ENCODE measurements at places on chromosomes 3 and 15. TPM values are rescaled to one million over a fixed set of nuclear protein-coding genes. Genes with fewer than 3 reads are reported as not detected.

DNA sequence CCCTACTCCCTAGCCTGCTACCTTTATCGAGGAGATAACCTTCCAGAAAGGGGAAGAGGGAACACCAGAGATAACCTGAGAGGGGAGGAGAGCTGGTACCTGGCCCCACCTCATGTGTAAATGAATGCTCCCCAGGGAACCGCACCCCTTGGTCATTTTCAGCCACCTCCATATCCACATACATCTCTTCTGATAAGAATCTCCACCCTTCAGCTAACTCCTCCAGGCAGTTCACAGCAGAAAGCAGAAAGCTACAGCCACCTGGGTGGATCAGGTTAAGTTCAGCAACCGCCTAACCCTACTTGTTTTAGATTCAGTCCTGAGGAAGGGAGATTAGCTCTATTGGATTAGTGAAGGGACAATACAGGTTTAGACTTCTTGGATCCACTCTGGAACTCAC lies 38.0 kb upstream of the TIMP4 start:
- no peaks in the 10 kb centered on the region for H3K4me1 ChIP-seq
- H3K27ac ChIP-seq = no peak overlapping the region
- H3K27me3 ChIP-seq = no peaks in the 10 kb centered on the region
- DNase-seq = no peak
- H3K4me3 ChIP-seq = no peak overlapping the region
- H3K36me3 ChIP-seq = no peaks in the 10 kb centered on the region

- no peaks in the 10 kb centered on the region for H3K4me1 ChIP-seq
- no peaks in the 10 kb centered on the region for H3K36me3 ChIP-seq
- H3K27me3 ChIP-seq = no peaks in the 10 kb centered on the region
Measured at GRCh38 chr15:63112871-63113270, 8.8 kb upstream of the LACTB start.

DNA sequence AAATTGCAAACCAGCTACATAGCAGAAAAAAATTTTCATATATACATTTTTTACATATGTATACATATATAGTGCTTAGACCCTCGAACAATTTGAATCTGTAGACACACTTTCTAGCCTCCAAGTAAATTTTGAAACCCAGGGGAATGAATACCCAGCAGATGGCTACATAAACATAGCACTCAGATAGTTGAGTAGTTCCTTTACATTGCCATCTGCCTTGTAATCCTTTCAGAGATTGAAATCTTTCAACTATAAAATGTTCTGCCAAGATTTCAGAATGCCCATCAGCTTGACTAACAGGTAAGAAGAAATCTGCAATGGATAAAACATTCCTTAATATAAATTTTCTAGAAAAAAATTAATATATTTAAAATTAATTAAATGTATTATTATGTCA lies 1333.5 kb upstream of the CADM2 start:
- H3K4me3 ChIP-seq = no peak overlapping the region
- no peak overlapping the region for H3K27ac ChIP-seq
- no peak for DNase-seq

DNA sequence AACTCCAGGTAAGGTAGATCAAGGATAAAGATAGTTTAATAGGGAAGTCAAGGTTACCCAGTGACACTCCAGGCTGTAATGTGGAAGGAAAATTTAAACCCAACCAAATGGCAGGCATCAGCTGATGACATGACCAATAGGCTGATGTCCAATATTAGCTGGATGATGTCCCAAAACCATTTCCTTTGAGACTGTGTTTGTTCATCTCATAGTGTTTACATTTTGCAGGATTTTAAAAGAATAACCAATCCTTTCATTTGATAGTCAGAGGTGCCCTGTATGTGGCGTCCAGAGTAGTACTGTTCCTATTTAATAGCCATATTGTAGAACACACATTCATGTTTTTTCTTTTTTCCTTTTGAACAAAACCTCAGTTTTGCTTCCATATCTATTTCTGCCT lies 23.3 kb upstream of the TMEM158 start:
- DNase-seq = no peak
- no peaks in the 10 kb centered on the region for H3K27me3 ChIP-seq
- no peak overlapping the region for H3K4me3 ChIP-seq
- H3K4me1 ChIP-seq = no peaks in the 10 kb centered on the region
- no peak overlapping the region for H3K27ac ChIP-seq

GRCh38 chr3:190072856-190073255 lies 47.8 kb downstream of the P3H2 start:
- H3K4me3 ChIP-seq = no peak overlapping the region
- H3K27ac ChIP-seq = no peak overlapping the region
- no peak for DNase-seq
- H3K36me3 ChIP-seq = no peaks in the 10 kb centered on the region
- no peaks in the 10 kb centered on the region for H3K27me3 ChIP-seq
- no peaks in the 10 kb centered on the region for H3K4me1 ChIP-seq

- no peaks in the 10 kb centered on the region for H3K4me1 ChIP-seq
- no peaks in the 10 kb centered on the region for H3K36me3 ChIP-seq
- no peak overlapping the region for H3K27ac ChIP-seq
- H3K4me3 ChIP-seq = no peak overlapping the region
Measured at GRCh38 chr3:59609657-59610348, 560.0 kb upstream of the CFAP20DC start.

DNA sequence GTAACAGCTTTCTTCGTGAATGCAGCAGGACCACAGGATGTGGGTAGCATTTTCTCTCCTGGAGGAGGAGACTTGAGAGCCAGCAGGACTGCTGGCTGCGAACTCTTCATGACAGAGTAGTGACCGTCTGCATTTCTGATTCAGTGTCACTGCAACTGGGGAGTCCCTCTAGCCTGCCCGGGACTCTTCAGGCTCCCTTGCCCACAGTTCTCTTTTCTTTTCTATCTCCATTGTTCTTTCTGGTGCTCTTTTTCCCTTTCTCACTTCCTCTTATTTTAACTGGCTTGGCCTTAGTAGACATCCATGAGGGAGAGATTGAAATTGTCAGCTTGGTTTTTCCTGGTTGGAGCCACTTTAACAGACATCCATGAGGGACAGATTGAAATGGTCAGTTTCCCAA lies 49.9 kb upstream of the P2RY1 start:
- no peak for DNase-seq
- H3K4me1 ChIP-seq = no peaks in the 10 kb centered on the region
- no peak overlapping the region for H3K27ac ChIP-seq
- no peak overlapping the region for H3K4me3 ChIP-seq

DNA sequence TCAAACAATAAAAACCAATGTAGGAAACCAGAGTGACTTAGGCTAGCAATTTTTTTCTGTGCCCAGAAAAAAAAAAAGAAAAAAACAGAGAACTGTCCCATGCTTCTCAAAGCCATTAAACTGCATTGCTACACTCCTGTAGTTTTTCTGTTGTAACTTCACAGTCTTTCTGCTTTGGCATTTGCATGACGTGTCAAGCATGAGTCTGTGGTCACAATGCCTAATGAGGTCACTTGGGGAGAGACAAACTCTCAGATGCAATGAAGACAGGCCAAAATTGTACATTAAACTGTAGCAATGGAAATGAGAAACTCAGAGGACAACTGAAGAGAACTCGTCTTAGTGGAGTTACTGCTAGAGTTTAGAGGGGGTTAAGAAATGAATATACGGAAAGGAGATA lies 30.8 kb downstream of the CCDC80 start:
- no peaks in the 10 kb centered on the region for H3K27me3 ChIP-seq
- no peaks in the 10 kb centered on the region for H3K36me3 ChIP-seq
- H3K4me3 ChIP-seq = no peak overlapping the region
- DNase-seq = no peak
- no peaks in the 10 kb centered on the region for H3K4me1 ChIP-seq
- no peak overlapping the region for H3K27ac ChIP-seq

GRCh38 chr3:133991209-133991608 lies 38.5 kb downstream of the SLCO2A1 start:
- no peaks in the 10 kb centered on the region for H3K4me1 ChIP-seq
- no peak for DNase-seq
- no peaks in the 10 kb centered on the region for H3K27me3 ChIP-seq
- H3K4me3 ChIP-seq = no peak overlapping the region

DNA sequence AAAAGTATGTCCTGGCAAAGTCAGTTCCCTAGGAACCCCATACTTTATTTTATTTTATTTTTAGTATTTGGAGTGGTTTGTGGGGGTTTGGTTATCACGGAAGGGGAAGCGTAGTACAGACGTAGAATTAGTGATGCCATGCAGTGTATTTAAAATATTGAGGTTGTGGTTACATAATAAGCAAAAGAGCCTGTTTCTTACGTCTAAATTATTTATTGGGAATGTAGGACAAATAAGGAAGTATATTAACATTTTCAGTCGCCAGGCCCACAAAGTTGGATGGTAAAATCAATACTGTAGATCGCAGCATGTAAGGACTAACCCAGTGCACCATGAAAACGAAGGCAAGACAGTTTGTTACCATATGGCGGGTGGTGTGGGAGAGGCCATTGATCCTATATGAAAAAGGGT lies 558 bp downstream of the DTWD1 start:
- H3K27ac ChIP-seq = peak overlapping the region; percentile 88
- peak overlapping the region; percentile 78 for H3K4me3 ChIP-seq
- peaks cover 17% of the 10 kb centered on the region for H3K4me1 ChIP-seq
- H3K27me3 ChIP-seq = no peaks in the 10 kb centered on the region

DNA sequence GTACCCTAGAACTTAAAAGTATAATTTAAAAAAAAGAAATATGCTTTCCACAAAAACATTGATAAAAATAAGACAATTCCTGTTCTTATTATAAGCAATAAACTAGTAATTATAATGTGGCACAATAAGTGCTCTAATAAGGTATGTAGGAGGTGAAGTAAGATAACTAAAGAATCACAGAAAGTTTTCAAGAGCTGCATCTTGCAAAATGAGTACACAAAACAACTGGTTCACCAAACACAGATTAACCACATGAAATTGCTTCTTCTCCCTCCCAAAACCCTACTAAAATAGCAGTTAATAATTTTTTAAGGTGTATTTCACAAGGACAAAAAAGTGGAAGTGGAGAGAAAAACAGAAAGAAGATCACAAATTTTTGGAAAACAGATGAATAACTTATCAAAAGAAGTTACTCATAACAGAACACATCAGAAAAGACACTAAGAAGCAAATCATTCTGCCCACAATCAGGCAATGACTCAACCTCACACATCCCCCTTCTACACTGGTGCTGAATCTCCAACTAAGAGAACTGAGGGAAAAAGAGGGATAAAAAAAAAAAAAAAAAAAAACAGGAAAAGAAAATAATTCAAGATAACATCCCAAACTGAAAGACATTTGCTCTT lies 64.2 kb downstream of the TBC1D5 start:
- DNase-seq = no peak
- H3K4me3 ChIP-seq = no peak overlapping the region
- no peak overlapping the region for H3K27ac ChIP-seq
- H3K36me3 ChIP-seq = no peaks in the 10 kb centered on the region
- no peaks in the 10 kb centered on the region for H3K4me1 ChIP-seq
- H3K27me3 ChIP-seq = no peaks in the 10 kb centered on the region

GRCh38 chr3:108311797-108312196 lies 15.4 kb downstream of the HHLA2 start:
- no peaks in the 10 kb centered on the region for H3K27me3 ChIP-seq
- no peaks in the 10 kb centered on the region for H3K4me1 ChIP-seq
- no peak overlapping the region for H3K4me3 ChIP-seq

CCDC54 gene
- total RNA-seq = not detected

RLBP1 gene
- total RNA-seq = not detected

PLIN1 gene
- total RNA-seq = 0.24 TPM

VPS18 gene
- total RNA-seq = 22.3 TPM

Data from naive thymus-derived CD4-positive, alpha-beta T cell (primary cell).